ENCODE measurements at places on chromosomes 13 and 19. TPM values are rescaled to one million over a fixed set of nuclear protein-coding genes. Genes with fewer than 3 reads are reported as not detected.

- DNase-seq = no peak
Observed at GRCh38 chr19:1156305-1156801, 17.7 kb downstream of the SBNO2 start.

DNA sequence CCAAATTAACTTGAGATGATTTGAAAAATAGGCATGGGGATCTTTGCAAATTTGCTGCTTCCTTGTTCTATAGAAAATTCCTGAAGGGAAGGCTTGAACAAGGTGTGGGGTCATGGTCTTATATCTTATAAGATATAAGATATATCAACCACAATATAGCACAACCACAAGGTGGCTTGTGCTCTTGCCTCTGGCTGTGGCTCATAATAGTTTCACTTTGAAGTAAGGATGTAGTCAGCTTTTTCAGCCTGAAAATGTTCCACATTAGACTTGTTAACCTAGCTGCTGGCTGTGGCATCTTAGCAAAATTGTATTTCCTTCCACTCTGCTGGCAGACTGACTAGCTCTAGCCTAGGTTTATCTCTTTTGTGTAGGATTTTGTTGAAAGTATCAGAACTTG is 169.7 kb downstream of the KLF5 start:
- DNase-seq = no peak

The CFAP97D2 gene
- not detected for polyA plus RNA-seq

GRCh38 chr19:3210347-3211017 is 14.0 kb upstream of the CELF5 start:
- peak; percentile 71 for DNase-seq

- DNase-seq = no peak
Observed at GRCh38 chr19:38125238-38125637, 98.8 kb downstream of the DPF1 start.

DNA sequence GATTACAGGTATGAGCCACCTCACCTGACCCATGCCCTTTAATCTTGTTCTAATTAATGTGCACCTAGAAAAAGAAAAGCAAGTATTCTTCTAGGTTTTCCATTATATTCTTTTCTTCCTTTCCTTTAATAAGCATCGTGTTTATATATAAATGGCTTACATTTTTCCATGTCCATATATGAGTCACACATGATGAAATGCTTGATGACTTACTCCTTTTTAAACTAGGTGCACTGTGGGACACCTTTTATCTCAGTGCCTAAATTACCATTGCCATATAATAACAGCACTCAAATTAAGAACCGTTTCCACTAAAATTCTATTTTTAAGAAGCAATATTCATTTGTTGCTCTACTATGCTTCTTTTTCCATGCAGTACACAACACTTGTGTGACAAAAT is 363.3 kb downstream of the LIG4 start:
- no peak for DNase-seq
